Left ventricle myocardium superior (tissue), 1 donor: ENCODE measurements at places on chromosomes 5 and 9. TPM values are rescaled to one million over a fixed set of nuclear protein-coding genes. Genes with fewer than 3 reads are reported as not detected.

Gene SLC36A2
- 0.22 TPM for total RNA-seq

Gene FAM170A
- total RNA-seq = not detected

Gene DAB2
- total RNA-seq = 32.4 TPM

Gene CATSPER3
- 0.74 TPM for total RNA-seq

Gene CYLC2
- not detected for total RNA-seq

Gene ADAMTS16
- not detected for total RNA-seq

Gene CRHBP
- total RNA-seq = 0.92 TPM

Gene CAMSAP1
- 20.4 TPM for total RNA-seq

Gene PCDHGA12
- 5.1 TPM for total RNA-seq

Gene INSL4
- total RNA-seq = not detected

Gene LCN15
- total RNA-seq = 0.59 TPM

Gene ORM1
- total RNA-seq = not detected

Gene CCDC171
- 1.7 TPM for total RNA-seq

DNA sequence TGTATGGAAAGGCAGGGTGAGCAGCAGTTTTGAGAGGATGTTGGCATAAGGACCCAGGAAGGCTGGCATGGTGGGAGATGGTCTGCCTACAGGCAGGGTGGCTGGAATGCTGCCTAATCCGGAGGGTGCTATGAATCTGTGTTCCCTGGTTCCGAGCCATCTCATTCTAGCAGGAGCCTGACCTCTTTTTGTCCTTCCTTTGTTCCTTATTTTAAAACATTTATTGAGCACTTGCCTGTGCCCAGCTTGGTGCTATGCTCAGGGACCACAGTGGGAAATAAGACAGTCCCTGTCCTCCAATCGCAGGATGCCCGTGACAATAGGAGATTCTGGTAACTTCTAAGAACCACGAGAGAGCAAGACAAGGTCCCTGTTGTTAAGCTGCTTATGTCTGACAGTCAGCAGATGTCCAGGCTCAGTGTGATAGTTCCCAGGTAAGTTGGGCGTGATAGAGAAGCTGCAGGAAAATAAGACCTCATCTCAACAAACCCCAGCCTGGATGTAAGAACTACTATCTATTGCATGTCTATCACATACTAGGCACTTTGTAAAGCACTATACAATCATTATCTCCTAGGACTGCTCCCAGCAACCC, 9.1 kb upstream of the ZBTB34 start:
- DNase-seq = no peak

DNA sequence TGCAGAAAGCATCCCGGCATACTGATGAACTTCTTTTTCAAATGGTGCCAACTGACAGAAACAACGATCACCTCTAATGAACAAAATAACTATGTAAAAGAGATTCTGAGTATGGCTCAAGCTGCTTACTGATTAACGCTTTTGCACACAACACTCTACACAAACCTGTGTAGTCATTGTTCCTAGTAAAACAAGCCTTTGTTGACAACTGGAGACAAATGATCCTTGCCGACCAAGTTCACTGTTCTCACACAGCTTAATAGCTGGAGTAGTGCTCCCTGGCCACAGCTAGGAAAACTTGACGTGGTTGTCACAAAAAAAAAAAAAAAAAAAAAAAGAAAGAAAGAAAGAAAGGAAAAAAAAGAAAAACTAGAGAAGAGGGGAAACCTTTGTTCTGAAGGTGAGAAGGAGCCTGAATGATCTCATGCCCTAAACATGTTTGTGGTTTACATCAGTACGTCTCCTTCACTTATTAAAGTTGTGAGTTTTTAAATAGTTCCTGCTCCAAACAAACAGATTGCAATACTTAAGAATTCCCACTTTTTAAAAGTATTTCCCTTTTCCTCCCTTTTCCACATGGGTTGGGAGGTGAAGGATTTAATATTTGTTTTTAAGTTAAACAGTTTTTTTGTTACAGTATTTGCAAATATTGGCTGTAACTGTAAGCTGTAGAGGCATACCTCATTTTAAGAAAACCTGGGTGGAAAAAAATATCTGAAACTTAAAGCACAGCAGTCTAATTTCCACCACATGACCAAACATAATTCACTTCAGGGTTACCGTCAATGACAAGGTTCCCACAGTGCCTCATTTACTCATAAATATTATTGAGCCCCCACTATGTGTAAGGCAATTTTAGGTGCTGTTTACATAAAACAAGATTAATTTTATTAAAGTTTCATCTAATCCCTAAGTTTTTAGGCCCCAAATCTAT, 63.7 kb downstream of the GLIS3 start:
- DNase-seq = no peak

DNA sequence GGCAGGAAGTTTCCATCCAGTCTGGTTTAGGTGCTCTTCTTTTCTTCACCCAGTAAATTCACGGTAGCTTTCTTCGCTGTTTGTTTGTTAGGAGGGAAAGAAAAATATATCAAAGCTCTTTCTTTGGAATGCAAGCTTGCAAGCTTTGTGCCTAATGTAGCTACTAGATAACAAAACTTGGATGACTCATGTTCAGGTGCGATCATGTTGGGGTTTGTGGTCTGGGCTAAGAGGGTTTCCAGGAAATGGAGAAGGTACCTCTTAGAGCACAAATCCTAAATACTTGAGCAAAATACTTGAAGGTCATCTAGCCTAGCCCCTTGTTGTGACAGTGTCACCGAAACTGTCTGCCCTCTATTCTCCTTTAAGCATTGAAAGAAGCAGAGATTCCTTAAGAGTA, 17.7 kb downstream of the SRP19 start:
- no peak for DNase-seq

- DNase-seq = no peak
These were observed 169.5 kb downstream of the ZNF608 start for GRCh38 chr5:124576848-124577409.

DNA sequence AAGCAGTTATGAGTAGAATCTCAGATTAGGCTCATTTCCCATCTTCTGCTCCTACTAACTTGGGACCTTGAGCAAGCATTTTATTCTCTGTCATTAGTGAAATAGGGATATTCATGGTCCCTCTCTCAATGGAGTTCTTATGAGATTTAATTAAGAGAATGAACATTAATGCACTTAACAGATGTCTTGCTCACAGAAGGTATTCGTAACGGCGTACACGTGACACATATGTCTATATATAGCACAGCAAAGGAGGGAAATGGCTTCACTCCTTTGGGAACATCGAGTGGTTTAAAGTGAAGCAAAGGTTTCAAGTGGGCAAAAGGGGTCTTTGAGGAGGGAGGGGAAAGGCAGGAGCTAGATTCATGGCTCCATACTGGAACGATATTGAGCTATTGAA, 24.6 kb downstream of the KDM4C start:
- no peak for DNase-seq

DNA sequence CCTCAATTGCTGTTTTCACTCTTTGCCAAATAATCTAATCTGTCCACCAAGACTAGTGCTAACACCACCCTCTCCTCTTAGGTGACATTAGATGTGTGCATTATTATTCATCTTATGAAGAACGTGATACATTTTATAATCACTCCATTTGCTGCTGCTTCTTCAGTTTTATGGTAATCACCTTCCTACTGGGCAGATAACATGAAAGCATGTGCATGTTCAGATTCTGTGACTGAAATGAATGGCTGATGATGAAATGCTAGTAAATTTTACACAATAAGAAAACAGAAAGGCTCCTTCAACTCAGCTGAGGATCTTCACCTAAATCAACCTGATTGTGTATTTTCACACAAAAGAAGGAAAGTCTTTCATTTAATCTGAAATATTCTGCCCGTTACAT, 577.6 kb downstream of the CSNK1G3 start:
- no peak for DNase-seq

- DNase-seq = no peak
These were observed 39.9 kb upstream of the LPCAT1 start for GRCh38 chr5:1563617-1564181.

- DNase-seq = no peak
These were observed 32.7 kb downstream of the UBE2D2 start for GRCh38 chr5:139593716-139594319.

- DNase-seq = no peak
These were observed 209.6 kb downstream of the MAST4 start for GRCh38 chr5:66805514-66806430.

GRCh38 chr5:173884402-173885053, 3.6 kb upstream of the CPEB4 start:
- no peak for DNase-seq

DNA sequence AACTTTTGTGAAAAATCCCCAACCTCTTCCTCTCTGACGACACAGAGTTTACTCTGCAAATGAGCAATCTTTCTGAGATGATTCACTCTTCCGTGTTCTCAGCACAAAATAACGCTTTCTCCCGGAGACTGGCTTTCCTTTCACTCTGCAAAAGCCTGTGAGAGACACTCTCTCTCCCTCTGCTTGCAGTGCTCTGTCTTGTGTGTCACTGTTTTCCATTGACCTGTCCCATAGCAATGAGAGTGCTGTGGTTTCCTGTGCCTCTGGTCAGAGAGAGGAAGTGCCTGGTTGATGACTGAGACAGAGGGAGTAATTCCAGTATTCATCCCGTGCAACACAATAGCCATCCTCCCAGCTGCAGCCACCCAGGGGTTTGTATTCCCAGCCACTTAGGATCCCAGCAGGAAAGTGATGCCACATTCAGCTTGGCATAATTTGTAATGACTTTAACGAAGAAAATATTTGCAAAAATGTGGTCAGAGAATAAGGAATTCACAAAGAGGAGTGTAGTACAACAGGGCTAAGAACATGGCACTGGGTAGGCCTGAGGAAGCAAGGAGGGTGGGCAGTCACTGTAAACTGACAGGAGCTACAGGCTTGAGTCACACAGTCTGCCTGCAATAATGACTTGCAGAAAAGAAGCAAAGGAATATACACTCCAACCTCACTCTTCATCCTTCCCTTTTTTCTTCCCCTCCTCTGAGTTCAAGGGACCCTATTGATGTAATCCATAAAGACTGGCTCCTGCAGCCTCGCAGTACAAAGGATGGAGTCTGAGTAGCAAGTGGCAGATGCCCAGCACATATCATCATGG, 463.5 kb upstream of the RGMB start:
- DNase-seq = no peak

- no peak for DNase-seq
These were observed 239.7 kb downstream of the GADD45G start for GRCh38 chr9:89844535-89844934.

GRCh38 chr9:27059412-27059811, 49.6 kb upstream of the TEK start:
- no peak for DNase-seq

GRCh38 chr9:79471580-79472543, 99.9 kb upstream of the TLE4 start:
- DNase-seq = peak; percentile 57

DNA sequence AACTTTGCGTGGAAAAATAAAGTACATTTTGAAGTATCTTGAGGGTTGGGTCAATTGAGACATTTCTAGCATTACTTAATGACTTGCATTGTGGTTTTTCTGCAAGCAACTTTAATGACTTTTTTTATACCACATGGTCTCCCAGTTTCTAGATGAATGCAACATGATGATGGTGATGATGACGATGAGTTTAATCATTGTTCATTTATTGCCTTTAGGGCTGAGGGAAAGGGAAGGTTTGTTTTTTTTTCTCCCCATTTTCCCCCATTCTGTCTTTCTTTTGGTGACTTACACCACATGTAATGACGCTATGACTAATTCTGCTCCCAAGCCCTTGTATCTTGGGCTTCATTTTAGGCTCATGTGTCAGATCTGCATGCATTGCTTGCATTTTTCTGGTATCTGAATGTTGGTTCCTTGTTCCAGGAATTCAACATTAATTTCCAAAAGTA, 57.7 kb upstream of the NXNL2 start:
- no peak for DNase-seq

GRCh38 chr9:89400403-89401116, 82.3 kb downstream of the SECISBP2 start:
- DNase-seq = no peak

GRCh38 chr5:151298063-151298855, 5.3 kb downstream of the SLC36A3 start:
- no peak for DNase-seq

DNA sequence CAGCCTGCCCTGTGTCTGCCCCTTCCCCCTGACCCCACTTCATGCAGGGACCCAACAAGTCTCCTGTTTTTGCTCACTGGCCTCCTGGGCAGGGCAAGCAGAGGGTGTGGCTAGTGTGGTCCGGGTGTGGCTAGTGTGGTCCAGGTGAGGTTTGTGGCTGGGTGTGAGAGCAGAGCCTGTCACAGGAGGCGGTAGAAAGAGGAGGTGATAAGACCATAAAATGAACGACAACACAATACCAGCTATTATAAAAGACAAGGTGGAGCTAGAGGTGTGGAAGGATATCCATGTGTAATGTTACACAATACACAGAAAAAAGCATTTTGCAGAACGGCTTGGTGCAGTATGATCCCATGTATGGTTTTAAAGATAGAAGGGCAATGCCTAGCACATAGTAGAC, 23.3 kb downstream of the SPRY4 start:
- DNase-seq = no peak

DNA sequence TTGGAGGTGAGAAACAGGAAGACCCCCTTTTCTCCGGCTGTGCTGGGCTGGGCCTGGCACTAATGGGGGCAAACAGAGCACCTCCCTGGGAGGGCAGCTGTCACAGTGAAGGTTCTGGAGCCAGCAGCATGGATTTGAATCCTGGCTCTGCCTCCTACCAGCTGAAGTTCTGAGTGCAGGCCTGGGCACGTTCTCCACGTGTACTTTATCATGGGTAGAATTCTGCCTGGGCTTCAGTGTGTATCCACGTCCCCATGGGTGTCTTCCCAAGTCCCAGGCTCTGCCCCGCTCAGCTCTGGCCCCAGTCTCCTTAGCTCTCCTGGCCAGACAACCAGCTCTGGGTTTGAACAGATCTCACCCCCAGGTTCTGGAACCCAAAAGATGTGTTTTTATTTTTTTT, 223.2 kb downstream of the PBX3 start:
- DNase-seq = no peak

- DNase-seq = no peak
These were observed 10.6 kb downstream of the ERP44 start for GRCh38 chr9:100088202-100088601.

DNA sequence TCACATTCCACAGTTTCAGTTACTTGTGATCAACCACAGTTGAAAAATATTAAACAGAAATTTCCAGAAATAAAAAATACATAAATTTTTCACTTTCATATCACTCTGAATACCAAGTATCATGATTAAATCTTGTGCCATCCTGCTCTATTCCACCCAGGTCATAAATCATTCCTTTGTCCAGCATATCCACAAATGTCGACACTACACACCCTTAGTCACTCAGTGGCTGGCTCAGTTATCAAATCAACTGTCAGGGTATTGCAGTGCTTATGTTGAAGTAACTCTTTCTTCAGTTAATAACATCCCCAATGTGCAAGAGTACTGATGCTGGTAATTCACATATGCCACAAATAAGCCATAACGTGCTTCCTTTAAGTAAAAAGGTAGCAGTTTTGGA, 115.7 kb downstream of the FBXL17 start:
- no peak for DNase-seq

DNA sequence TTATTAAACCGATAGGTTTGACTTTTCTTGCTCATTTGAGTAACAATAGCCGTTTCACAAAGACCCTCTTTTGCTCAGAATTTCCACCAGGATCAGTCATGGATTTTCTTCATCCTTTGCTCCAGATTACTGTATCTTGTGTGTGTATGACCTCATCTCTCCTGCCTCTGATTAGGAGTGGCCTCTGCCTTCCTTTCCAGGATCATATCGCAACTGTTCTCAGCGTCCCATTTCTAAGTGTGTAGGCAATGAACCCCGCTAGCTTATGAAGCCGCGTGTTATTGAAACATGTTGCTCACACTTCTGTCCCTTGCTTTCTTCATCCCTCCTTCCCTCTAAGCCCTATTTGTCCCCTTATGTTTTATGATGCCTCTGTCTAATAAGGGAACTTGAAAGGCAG, 169.8 kb upstream of the RPS23 start:
- DNase-seq = no peak

- DNase-seq = no peak
These were observed 33.5 kb upstream of the SPARC start for GRCh38 chr5:151720215-151720614.

GRCh38 chr5:16585041-16585667, 31.6 kb downstream of the RETREG1 start:
- no peak for DNase-seq
